ENCODE measurements at places on chromosomes 4 and X. TPM values are rescaled to one million over a fixed set of nuclear protein-coding genes. Genes with fewer than 3 reads are reported as not detected.

Gene HSFX1
- 1.4 TPM for total RNA-seq

Gene FTHL17
- total RNA-seq: not detected

Gene CENPVL2
- total RNA-seq: not detected

Gene ARMCX2
- 41.9 TPM for total RNA-seq

Gene ENAM
- 0.62 TPM for total RNA-seq

Gene LRP2BP
- total RNA-seq: 1.2 TPM

Gene CDKL2
- total RNA-seq: 0.71 TPM

DNA sequence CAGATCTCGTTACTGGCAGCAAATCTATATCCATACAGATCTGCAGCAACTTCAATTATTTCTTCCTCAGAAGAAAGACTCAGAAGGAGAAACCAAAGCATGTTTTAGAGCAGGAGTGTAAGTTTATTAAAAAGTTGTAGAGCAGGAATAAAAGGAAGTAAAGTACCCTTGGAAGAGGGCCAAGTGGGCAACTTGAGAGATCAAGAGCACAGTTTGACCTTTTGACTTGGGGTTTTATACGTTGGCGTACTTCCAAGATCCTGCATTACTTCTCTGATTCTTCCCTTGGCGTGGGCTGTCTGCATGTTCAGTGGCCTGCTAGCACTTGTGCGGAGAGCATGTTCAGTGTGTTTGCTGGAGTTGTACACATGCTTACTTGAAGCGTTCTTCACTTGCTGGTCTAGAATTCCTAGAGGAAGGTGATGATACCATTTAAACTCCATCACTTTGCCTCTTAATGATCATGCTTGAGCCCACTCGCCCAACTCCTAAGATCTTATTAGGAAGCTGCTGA, 1114.7 kb upstream of the PABPC4L start:
- DNase-seq: no peak

- DNase-seq: no peak
Measured at GRCh38 chrX:107632346-107632745, 4.0 kb downstream of the PRPS1 start.

DNA sequence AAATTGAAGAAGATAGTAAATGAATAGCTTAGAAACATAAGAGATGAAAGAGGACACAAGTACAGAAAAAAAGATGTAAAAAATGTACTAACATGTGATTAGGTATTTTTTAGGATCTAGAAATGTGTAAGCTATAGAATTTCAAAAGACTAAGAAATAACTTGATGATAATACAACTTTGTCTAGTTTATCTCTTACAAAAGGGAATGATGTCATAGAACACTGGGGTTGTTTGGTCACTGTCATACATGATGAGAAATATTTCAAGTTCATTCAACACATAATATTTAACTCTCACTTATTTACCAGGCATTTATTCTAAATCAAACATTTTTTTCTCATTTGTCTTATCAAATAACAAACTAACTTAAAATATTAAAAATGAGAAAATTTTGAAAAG, 18.5 kb downstream of the STBD1 start:
- DNase-seq: no peak

GRCh38 chrX:105658136-105658535, 164.2 kb upstream of the NRK start:
- no peak for DNase-seq

GRCh38 chr4:109890076-109890475, 22.6 kb upstream of the EGF start:
- no peak for DNase-seq

- no peak for DNase-seq
Measured at GRCh38 chr4:185697488-185697887, 114.5 kb downstream of the SORBS2 start.

DNA sequence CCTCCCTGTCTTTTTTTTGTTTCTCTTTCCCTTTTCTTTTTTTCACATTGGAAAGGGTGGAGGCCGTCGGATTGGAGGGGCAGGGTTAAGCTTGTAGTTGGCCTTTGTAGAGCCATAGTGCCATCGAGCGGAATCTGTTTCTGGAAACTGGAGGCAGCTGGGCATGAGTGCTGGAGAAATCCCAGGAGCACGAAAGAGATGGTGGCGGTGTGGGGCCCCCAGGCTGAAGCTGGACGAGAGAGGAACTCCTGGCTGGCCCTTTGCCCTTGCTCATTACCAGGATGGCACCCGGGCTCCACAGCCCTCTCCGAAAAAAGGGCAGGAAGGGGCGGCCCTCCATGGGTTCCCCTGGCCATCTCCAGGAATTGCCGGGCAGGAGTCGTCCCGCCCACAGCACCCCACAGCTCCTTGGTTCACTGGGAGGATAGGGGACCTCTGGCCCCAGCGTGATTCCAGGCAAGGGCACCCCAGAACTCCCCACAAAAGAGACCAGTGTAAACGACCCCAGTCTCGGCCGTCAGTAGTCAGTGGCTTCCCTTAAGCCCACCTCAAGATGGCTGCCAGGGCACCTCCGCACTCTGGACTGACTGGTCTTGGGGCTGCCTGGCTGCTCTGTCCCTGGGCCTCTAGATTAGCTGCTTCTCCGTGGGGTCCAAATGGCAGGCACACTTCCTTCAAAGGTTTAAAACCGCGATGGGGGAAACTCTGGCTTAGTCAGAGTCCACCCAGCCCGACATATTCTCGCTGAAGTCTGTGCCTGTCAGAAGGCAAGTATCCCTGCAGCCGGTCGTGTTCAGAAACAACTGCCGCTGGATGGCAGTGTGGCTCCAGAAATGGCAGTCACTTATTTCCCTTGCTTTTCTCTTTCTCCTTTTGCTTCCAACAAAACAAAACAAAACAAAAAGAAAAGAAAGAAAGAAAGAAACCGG, 74.1 kb downstream of the NBDY start:
- peak; percentile 92 for DNase-seq

DNA sequence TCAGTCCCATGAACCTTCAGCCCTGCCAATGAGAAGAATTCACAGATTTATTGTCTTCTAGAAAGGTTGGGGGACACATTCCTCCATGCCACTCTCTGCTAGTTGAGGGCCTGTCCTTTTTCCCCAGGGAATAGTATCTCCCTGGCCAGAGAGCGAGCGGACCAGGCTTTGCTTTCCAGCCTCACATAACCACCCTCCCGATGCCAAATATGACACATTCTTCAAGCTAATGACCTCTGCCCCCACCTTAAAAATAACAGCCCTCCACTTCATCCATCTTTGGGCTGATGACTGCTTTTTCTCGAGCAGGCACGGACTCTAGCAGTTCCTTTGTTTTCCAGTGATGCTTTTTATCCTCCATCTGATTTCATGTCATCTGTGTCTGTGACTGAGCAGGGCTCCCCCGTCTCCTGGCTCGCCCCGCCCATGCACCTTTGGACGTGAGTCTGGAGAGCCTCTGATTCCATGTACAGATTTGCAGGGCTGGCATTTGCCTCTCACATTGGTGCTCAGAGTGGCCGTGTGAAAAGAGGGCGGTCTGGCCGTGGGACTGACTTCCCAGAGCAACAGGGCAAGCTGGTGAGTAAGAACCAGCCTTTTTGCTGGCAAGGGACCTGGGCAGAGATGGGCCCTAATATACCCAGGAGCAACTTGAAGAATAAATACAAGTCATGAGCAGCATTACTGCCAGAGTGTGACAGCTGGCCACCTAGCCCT, 279.8 kb downstream of the BCOR start:
- DNase-seq: no peak

DNA sequence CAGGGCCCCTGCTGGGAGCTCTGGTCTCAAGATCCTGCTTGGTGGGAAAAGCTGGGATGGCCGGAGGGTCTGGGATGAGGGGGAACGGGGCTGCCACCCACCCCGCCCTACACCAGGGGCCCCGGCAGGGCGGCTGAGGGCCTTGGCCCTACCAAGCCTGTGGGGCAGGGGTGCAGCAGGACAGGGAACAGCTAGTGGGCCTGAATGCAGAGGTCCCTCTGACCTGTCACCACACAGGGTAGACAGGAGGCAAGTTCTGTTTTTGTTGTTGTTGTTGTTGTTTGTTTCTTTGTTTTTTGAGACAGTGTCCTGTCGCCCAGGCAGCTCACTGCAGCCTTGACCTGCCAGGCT, 332 bp upstream of the RENBP start:
- DNase-seq: no peak
